ENCODE measurements at places on chromosomes 1 and 21.

GRCh38 chr1:165490175-165490574 lies 45.2 kb upstream of the RXRG start:
- DNase-seq, result no peak

DNA sequence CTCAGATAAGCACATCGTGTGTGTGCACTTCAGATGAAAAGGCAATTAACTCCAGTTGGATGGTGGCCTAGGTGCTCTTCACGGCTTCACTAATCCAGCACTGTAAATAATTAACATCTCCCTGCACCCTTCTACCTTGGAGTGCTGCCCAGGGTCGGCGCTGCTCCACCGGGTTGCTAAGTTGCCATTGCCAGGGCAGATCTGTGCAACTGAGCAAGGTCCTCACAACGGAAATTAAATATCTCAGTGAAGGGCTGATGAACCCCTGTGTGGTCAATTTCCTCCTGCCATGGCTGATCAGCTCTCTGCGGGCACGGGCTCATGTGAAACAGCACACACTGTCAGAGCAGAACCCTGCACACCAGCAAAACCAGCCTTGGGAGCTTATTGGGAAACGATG lies 63.2 kb downstream of the SYDE2 start:
- no peak for DNase-seq

DNA sequence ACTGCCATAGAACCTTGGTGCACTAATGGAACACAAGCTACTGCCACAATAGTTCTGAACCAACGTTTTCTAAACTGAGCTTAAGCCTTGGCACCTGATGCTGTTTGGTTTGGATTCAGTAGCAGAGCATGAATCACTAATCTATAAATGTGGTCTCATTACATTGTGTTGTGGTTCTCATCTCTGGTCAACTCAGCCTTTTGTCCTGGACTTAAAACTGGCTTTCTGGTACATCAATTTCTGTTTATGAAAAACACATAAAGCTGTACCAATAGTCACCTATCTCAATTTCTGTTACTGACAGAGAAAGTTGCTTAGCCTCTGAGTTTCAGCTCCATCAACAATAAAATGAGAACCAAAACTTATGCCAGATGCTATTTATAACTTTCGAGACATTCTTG lies 197.5 kb upstream of the KIAA0040 start:
- no peak for DNase-seq

DNA sequence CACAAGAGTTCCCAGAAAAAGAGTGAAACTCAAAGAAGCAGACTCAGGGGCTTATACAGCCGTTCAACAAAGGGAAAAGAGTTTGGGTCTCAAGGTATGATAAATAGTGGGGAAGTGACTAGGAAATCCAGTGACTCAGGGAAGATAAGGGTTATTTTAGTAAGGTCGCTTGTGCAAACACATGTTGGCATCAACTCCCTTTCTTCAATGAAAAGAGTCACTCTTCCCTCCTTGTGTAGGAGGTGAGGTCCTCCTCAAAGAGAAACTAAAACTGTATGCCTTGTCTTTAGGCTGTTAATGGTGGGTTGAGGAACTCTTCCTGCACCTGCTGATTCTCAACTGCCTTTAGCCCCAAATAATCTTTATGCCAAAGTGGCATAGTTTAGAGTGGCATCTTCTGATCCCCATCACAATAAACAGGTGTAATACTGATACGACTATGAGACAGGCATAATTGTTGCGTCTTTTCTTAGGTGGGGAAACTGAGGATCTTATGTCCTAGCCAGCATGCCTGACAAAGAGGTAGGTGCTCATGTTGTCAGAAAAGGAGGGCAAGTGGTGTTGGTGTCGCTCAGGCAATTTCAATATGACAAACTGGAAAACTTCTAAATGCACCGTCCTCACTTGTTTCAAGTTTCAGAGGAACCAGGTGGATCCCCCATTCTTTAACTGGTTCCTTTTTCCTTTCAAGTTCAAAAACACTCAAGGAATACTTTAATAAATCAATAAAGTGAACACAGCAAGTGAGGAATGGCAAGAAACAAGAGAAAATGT lies 294.1 kb upstream of the RUNX1 start:
- DNase-seq, result no peak

- DNase-seq, result no peak
Observed at GRCh38 chr1:213985209-213986019, 2.4 kb upstream of the PROX1 start.

DNA sequence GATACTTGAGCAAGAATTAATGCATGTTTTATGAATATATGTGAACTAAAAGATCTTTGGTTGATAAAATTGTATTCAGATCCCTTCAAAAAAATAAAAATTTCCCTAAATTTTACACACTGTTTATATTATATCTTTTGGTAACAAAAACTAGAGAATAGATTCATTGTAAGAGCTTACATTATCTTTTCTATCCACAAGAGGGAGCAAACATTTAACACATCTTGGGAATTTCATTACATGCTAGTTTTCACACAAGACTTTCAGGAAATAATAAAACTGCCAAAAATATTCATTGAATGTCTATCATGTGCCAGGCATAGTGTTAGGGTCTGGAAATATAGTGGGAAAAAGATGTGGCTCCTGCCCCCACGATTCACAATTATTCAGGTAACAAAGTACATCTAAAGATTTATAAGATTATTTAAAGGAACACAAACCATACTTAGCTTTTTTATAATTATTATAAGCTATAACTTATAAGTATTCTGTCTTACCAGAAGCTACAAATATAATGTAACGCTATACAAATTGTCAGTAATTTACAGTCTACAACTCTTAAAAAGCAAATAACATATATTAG lies 30.6 kb downstream of the FAF1 start:
- no peak for DNase-seq

DNA sequence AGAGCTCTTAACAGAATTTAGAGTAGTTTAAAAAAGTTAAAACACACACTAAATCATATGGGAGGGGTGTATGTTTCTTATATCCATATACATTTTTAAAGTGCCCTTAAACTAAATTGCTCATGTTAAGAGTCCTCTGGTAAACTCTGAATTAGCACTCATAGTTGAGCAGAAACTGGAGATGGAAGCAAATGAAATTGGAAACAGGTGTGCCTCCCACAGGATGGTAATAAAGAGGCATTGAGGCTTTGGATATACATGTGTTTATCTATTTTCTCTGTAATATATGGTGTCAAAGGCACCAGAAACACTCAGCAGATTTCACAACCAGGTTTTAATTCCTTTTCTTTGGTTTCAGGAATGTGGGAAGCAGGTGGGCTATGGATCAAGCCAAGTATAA lies 188.6 kb downstream of the HS2ST1 start:
- DNase-seq, result no peak

GRCh38 chr1:117571496-117571895 lies 34.4 kb upstream of the TENT5C start:
- DNase-seq, result no peak

GRCh38 chr1:202061055-202061454 lies 50.7 kb downstream of the ELF3 start:
- no peak for DNase-seq

- no peak for DNase-seq
Observed at GRCh38 chr1:206457408-206458120, 12.7 kb upstream of the IKBKE start.

DNA sequence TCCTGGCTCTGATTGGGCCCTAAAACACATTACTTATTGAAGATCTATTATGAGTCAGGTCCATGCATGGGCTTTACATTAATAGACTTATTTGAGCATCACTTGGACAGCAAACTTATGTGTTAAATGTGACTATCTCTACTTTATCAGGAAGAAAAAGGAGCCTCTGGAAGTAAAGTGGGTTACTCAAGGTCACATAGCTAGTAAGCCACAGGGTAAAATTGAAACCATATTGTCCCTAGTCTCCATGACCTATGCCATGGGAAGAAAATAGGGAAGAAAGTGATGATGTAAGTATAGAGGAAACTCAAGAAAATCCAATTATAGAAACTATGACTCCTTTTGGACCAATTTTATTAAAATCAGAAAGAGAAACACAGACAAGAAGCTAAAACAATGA lies 555.3 kb downstream of the NUF2 start:
- DNase-seq, result no peak

- no peak for DNase-seq
Observed at GRCh38 chr21:25895565-25896205, 160.9 kb downstream of the GABPA start.

DNA sequence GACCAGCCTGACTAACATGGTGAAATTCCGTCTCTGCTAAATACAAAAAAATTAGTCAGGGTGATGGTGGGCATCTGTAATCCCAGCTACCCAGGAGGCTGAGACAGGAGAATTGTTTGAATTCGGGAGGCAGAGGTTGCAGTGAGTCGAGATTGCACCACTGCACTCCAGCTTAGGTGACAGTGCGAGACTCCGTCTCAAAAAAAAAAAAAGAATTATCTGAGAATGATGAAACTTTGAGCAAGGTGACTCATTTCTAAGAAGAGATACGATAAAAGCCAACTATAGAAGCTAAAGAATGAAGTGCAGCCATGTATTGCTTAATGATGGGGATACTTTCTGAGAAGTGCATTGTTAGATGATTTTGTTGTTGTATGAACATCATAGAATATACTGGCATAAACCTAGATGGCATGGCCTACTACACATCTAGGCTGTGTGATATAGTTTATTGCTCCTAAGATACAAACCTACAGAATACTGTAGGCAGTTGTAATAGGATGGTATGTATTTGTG lies 64.7 kb downstream of the SNRPE start:
- DNase-seq, result no peak

GRCh38 chr1:81006502-81006901 lies 794.2 kb upstream of the ADGRL2 start:
- DNase-seq, result no peak

- DNase-seq, result no peak
Observed at GRCh38 chr1:167387251-167387910, 130.9 kb downstream of the CD247 start.

- no peak for DNase-seq
Observed at GRCh38 chr1:148352470-148353053, 130.5 kb downstream of the PPIAL4G start.

DNA sequence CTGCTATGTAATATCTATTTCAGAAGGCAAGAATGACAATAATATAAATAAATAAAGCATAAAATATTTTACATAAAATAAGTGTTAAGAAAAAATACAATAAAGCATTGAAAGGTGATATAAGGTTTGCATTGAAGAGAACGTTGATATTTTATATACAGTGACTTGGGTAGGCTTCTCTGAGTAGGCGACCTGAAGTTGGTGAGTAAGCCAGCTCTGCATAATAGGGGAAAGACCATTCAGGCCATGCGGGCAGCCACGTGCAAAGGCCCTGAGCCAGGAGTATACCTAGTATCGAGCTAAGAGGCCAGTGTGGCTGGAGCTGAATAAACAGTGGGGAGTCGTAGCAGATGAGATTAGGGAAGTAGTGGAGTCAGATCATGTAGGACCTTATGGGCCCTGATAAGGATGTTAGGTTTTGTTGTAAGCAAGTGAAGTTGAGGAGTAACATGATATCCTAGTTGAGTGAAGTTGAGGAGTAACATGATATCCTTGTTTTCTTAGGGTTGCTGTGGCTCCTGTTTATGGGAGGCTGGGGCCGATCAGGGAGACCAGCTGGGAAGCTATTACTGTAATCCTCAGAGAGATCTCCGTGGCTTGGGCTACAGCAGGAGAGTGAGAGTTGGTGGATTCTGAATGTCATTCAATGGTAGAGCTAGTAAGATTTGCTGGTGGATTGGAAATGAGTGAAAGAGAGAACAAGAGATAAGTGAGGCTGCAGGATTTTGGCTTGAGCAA lies 22.0 kb downstream of the KCNK1 start:
- DNase-seq, result no peak

DNA sequence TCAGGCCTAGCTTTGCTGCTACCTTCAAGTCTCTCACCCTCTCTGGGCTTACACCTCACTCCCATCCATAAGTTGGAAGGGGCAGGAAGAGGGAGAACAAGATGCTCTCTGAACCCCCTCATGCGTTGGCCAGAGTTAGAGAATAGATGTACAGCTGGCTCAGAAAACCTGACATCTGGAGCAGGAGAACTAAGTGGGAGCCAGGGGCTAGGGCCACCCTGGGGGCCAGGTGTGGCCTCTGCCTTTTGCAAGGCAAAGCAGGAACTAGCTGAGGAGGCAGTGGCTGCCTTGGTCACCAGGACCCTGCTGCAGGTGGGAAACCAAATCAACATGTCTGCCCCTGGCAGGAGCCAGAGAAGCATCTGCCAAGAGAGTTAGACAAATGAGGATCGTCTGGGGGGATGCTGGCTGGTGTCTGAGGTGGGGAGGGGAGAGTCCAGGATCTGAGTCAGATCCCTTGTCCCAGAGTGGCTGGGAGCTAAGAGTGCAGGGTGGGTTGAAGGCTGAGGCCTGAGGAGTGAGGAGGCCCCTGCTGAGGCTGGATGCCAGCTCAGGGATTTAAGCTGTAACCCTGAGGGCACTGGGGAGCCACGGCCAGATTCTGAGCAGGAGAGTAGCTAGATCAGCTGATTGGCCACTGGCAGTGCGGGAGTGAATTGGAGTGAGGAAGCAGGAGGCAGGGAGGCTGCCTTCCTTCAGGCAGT lies 115.0 kb downstream of the EPHB2 start:
- DNase-seq, result no peak

GRCh38 chr1:94012708-94013366 lies 103.6 kb upstream of the GCLM start:
- DNase-seq, result no peak

GRCh38 chr1:195948123-195948895 lies 659.9 kb downstream of the KCNT2 start:
- DNase-seq, result no peak

DNA sequence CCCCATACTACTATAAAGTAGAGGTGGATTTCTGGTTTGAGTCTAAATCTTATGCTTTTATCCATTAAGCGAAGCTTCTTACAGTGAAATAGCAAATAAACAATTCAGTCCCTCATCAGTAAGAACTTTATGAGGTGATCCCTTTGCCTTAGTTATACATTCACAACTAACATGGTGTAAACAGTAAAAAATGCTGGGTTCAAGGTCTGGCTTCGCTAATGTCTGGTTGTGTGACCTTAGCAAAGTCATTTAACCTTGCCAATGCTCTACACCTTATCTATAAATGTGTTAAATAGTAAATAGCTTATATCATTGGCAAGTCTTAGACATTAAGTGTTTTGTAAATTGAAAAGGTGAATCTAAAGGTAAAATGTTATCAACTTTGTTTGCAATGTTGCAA lies 475.4 kb downstream of the LMO4 start:
- no peak for DNase-seq

DNA sequence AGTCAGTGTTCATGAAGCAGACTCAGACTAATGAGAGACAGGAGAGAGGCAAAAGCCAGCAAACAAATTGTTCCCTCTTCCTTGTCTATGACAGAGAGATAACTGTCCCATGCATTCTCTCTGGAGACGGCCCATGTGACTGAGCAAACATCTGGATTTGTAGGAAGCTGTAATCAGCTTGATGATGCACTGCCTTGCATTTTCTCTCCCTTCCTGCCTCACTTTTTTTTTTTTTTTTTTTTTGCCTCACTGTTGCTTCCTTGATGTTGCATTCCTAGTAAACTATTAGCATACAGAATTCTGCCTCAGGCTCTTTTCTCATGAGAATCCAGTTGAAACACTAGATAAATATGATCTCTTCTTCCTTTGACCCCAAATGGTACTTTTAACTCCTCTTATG lies 134.5 kb downstream of the HHIPL2 start:
- no peak for DNase-seq

All from activated CD8-positive, alpha-beta memory T cell treated with anti-CD3 and anti-CD28 coated beads for 48 hours (primary cell).